ENCODE measurements at places on chromosomes 5 and 9.

GRCh38 chr5:152092580-152092979 is 167.9 kb upstream of the GLRA1 start:
- no peak for DNase-seq

- no peak for DNase-seq
These were observed 91.4 kb upstream of the PHYKPL start for GRCh38 chr5:178323961-178324360.

DNA sequence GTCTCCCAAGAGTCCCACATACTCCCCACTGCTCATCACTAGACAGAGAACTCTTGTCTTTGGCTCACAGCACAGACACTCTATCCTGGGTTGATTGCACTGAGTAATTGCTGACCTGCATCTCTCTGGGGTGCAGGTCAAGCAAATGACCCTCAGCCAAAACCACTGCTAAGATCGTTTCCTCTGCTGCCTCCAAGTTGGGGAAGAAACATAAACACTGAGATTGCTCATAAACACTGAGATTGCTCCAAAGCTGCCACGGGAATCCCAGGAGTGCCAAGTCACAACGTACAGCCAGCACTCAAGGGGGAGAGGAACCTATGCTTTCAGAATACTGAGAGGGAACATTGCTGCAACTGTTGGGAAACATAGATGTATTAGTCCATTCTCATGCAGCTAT is 1402.1 kb upstream of the ACO1 start:
- DNase-seq, result no peak

DNA sequence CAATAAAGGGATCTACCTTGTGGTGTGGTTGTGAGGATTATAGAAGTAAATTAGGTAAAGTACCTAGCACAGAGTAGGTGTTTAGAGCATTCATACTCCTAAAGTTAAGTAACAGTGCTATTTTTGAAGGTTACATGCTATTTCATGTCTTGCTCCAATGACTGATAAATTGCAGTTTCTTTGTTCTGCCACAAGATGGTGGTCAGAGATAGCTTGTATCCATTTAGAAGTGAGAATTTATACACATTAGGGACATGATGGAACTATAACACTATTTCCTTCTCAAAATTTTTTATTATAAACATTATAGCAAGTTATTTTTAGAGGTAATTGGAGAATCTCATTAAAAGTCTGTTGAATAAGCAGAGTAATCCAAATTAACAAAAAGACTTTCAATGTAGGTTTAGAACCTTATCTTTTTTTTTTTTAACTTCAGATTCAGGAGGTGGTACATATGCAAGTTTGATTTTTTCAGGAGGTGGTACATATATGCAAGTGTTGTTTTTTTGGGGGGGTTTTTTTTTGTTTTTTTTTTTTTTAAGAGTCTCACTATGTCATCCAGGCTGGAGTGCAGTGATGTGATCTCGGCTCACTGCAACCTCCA is 17.1 kb downstream of the MTREX start:
- no peak for DNase-seq

GRCh38 chr5:138391859-138392386 is 39.4 kb downstream of the KDM3B start:
- DNase-seq, result no peak

- DNase-seq, result no peak
These were observed 95.6 kb upstream of the DMRT1 start for GRCh38 chr9:745761-746380.

- DNase-seq, result no peak
These were observed 7.0 kb upstream of the DCTN4 start for GRCh38 chr5:150765799-150766169.

GRCh38 chr5:170361616-170362015 is 27.6 kb downstream of the KCNMB1 start:
- DNase-seq, result no peak

GRCh38 chr9:33101104-33101951 is 24.9 kb upstream of the SMU1 start:
- no peak for DNase-seq

- no peak for DNase-seq
These were observed 56.8 kb upstream of the ZFR start for GRCh38 chr5:32501071-32502002.

GRCh38 chr9:98132158-98132557 is 13.1 kb upstream of the TRIM14 start:
- no peak for DNase-seq

GRCh38 chr9:103789686-103790085 is 304.4 kb upstream of the SMC2 start:
- DNase-seq, result no peak

GRCh38 chr9:4116723-4117460 is 183.0 kb downstream of the GLIS3 start:
- no peak for DNase-seq

DNA sequence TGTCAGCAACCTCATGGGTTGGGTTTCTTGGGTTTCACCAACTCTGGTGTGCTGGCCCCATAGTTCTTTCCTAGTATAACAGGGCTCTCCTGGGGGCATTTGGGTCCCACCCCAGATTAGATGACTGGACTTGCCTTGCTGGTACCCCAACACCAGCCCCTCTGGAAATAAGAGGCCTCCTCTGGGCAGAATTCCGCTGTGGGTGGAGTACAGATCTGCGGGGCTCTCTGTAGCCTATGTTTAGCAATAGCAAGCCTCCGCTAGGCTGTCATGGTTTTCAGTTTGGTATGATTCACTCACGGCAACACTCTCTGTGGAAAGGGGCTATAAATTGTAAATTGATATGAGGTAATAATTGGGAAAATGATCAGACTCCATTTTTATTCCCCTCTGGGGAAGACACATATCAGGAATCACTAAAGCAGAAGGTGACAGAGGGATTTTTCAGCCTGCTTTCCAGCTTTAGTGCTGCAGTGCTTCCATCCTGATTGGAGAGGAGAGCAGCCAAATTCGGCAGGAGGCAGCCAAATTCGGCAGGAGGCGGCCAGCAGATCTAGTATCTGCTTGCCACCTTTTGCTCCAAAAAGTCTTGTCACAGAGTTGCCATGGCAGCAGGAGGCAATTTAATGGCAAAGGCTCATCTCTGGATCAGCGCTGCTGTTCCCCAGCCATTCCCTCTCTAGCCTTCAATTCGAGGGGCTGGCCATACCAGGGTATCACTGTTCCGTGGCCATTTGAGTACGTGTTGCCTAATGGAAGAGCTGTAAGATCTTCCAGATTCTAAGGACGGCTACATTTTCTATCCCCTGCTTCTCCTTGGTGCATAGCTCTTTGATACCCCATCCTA is 84.6 kb downstream of the SLC44A1 start:
- no peak for DNase-seq

DNA sequence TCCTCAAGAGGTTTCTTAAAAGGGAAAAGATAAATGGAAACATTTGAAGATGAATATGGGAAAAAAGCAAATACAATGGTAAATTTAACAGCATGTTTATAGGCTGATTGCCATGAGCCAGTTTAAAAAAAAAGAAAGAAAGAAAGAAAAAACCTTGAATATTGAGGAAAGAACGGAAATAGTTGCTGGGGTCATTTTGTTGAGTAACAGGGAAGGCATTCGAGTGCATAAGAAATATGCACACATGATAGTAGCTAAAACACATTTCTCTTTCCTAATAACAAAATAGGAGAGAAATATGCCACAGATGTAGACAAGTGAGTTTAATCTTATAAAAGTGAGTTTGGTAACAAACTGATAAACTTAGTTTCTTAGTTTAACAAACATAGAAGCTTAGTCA is 864.6 kb upstream of the ACO1 start:
- no peak for DNase-seq

GRCh38 chr5:151047814-151048425 is 27.5 kb downstream of the GPX3 start:
- no peak for DNase-seq

Measured in stimulated activated CD4-positive, alpha-beta T cell treated with anti-CD3 and anti-CD28 coated beads, Interleukin-12 subunit alpha, Interleukin-12 subunit beta, amount 100 ng/mL, for 24 hours (primary cell).